ENCODE measurements at places on chromosomes 1 and 21.

- DNase-seq: no peak
Observed at GRCh38 chr1:207849646-207850045, 61.3 kb downstream of the CD34 start.

GRCh38 chr1:53837646-53837923, 511 bp downstream of the NDC1 start:
- DNase-seq: no peak

DNA sequence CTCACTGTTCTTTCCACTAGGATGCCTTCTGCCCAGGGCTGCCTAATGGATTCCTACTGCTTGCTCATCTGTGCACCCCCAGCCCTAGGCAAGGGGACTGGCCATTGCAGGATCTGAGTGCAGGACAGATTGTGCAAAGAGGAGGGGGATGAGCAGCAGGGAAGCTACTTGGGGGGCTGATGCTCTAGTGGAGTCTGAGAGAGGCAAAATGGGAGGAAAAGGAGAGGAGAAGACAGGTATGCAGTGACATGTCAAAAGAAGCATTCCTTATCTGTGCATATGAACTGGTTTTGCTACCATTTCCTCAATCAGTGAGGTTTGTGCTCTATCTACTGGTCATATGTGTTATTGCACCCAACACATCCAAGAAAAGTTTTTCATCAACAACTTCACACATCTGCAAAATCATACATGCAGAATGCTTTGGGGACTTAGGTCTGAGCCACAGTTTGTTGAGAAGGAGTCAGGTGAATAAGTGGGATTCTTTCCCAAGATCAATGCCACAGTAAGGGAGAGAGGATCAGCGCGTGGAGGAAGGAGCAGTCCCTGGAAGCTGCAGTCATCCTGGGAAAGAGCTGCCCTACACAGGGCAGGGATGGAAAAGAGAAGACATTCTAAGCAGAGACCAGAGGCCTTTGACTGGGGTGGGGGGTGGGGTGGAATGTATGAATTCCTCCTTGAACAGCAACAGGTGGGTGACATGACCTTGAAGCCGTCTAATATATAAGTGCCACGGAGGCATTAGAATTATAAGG, 14.4 kb downstream of the SLC5A9 start:
- DNase-seq: no peak

GRCh38 chr21:14864211-14865021, 200.4 kb downstream of the NRIP1 start:
- DNase-seq: peak; percentile 19

- DNase-seq: peak; percentile 77
Observed at GRCh38 chr1:234597894-234598293, 12.1 kb downstream of the IRF2BP2 start.

DNA sequence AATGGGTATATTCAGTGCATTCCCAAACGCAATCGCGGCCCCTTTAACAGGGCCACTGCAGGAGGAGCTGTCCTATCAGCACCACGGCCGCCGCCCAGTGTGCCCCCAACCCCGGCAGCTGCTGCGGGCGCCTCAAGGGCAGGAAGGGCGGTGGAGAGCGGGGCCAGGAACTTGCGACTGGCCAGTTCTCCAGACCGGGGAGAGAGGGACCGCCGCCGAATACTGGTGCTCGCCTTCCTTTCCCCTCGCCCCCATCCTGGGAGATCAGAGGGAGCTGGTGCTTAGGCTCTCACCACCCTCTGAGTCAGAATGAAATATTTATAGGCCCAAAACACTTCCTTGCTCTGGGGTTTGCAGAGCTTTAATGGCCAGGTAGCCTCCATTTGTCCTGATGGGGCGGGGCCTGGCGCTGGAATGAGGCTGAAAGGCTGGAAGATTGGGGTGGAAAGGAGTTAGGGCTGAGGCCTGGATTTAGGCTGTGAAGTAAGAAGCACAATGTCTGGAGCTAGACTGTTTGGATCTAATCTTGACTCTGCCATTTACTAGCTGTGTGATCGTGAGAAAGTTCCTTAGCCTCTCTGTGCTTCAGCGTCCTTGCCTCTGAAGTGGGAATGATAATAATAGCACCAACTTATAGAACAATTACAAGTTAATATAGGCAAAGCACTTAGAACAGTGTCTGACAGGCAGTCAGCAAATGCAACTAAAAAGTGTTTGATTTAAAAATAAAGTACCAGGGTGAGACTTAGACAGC, 75.5 kb downstream of the NAV1 start:
- DNase-seq: no peak

DNA sequence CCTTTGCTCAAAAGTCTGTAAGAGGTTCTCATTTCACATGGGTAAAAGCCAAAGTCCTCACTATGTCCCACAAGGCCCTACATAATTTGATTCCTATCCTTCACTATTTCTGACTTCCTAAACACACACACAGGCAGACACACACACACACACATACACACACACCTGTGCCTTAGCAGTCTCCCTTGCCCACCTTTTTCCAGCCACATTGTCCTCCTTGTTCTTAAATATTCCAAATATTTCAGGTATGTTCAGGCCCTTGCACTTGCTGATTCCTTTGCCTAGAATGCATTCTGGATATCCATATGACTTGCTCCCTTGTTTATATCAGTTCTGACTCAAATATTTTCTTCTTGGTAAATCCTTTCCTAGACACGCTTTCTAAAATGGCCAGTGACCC, 54.6 kb downstream of the NTNG1 start:
- DNase-seq: no peak

DNA sequence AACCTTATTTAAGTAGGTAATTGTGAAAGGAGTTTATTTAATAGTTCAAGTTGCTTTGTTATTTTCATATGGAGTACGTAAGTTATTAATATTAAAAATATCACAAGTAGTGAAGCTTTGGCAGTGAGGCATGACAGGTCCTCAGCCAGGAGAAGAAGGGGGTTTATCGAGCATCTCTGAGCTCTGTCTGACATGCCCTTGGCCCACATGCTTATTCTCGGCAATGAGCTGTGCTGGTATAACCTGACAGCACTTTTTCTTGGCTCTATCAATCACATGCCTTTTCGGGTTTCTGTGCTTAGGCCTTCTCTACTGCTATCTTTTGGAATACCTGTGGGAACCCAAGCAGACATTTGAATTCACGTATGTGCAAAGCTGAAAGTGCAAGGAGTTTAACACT, 84.8 kb downstream of the OLFM3 start:
- DNase-seq: no peak

DNA sequence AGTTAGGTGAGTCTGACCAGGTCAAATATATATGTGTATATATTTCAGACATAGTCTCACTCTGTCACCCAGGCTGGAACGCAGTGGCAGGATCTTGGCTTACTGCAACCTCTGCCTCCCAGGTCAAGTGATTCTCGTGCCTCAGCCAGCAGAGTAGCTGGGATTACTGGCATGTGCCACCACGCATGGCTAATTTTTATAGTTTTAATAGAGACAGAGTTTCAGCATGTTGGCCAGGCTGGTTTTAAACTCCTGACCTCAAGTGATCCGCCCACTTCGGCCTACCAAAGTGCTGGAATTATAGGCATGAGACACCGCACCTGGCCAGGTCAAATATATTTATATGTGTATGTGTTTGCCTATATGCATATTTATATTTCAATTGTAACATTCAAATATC, 581.5 kb upstream of the B3GALT2 start:
- DNase-seq: no peak

DNA sequence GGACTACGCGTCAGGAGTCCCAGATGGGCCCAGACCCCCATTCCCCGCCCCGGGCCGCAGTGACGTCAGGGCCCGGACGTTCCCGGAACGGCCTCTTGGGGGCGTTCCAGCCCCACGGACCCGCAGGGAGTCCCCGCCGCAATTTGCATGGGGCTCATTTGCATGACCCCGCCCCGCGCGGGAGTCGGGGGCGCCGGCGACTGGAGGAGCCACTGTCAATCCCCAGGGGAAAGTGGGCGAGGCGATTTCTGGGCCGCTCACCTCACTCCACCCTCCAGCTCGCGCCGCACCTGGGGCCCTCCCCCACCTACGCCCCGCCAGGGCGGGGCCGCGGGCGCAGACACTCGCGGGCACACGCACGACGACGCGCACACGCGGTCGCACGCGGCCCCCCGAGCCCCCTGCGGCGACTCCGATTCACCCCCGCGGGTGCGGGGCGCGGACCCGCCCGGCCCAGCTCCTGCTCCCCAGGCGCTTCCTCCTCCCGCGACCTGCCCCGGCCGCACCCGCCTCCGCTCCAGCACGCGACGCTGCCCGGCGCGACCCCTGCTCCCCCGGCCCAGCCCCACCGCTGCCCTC, 13.2 kb downstream of the AGRN start:
- peak; percentile 77 for DNase-seq

GRCh38 chr1:99950486-99950885, 19.3 kb upstream of the SLC35A3 start:
- DNase-seq: no peak

DNA sequence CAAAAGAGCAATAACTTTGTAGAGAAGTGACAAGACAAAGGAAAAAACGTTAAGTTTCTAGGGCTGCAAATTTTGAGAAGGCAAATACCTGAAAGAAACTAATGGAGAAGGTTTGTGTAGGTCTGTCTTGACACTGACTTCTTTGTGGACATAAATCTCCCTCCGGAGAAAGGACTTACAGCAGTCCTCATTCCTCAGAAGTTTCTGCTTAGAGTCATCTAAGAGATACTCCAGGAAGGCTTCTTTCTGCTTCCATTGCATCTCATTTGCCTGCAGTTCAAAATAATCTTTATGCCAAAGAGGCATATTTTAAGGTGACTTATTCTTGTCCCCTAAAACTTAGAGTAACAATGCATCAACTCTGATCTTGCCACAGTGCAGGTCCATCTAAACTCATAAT, 4.4 kb upstream of the C4BPB start:
- DNase-seq: no peak

Measured in T-cell (primary cell).